ENCODE measurements at places on chromosomes 7 and 10.

GRCh38 chr10:89263091-89263490 is 11.5 kb upstream of the LIPA start:
- DNase-seq, result no peak

GRCh38 chr10:10017716-10018115 is 1000.0 kb upstream of the CELF2 start:
- DNase-seq, result no peak

DNA sequence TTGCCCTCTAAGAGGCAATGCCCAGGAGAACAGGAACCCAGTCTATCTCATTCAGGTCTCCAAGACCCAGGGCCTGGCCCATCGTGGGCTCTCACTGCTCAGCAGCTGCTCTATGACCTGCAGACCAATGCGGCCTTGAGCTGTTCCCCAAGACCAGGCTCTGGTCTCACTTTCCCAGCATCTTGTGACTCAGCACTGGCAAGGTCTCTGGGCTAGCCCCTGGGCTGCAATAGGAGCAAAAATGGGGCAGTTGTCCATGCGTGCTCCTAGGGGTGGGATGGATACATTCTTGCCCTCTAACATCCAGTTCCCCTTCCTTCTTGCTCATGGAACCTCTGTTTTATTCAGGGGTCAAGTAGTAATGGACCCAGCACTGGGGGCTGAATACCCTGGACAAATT is 13.5 kb downstream of the GCK start:
- no peak for DNase-seq

DNA sequence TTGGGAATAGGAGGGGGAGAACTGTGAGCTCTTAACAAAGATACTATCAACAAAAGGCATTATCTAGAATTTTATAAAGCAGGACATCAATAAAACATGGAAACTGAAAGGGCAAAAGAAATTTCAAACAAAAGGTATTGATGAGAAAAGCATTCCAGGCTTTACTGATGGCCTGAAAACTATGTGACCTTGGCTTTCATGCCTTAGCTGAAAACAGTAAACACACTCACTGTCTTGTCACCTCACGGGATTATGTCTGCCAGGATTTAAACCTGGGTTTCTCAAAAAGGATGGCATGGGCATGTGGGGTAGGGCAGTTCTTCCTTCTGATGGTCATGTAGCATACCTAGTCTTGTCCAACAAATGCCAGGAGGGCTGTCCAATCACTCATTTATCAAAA is 22.9 kb downstream of the DOCK4 start:
- DNase-seq, result no peak

DNA sequence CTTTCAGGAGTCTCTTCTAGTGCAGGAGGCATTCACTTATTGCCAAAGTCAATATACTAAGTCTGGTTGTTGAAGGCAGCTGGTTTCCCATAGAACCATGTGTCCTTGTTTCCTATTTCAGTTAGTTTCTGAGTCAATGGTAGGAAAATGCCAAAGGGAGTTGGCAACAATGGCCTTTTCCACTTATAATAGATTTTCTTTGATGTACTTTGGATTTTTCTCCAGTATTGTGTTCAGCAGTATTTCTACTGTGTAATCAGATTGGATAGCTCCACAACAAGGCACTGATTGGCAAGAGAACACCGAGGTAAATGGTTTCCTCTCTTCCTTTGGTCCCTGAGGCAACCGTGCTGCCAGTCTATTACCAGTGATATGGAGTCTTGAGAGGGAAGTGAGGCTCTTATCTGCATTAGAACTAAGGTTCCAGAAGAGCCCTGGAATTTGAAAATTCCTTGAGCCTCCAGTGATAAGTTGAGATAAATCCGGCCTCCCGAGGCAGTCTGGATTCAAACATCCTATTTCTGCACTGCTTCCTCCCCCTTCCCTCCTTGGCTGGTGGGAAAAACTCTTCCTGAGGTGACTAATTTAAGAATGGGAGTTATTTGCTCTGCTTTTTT is 7.9 kb upstream of the SEPTIN7 start:
- DNase-seq, result no peak

- no peak for DNase-seq
These were observed 60.9 kb upstream of the RAPGEF5 start for GRCh38 chr7:22417841-22418240.

DNA sequence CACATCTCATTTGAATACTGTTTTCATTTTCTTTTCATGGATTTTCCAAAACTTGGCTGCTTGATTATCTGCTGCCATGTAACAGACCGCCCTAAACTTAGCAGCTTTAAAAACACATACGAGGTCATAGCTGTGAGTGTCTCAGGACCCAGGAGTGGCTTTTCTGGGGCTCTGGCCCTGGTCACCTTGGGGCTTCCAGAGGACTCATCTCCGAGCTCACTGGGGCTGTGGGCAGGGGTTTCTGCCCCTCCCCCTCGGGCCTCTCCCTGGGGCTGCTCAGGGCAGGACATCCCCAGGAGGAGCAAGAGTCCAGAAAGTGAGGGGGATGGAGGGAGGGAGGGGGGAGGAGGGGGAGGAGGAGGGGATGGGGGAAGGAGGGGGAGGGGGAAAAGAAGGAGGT is 77.0 kb downstream of the NKX6-2 start:
- no peak for DNase-seq

GRCh38 chr10:513393-513792 is 176.1 kb downstream of the DIP2C start:
- DNase-seq, result no peak

GRCh38 chr10:124627866-124628675 is 116.1 kb downstream of the FAM53B start:
- no peak for DNase-seq

- no peak for DNase-seq
These were observed 141.4 kb upstream of the BET1 start for GRCh38 chr7:94145602-94146001.

GRCh38 chr10:62199584-62199983 is 69.1 kb downstream of the RTKN2 start:
- DNase-seq, result no peak

DNA sequence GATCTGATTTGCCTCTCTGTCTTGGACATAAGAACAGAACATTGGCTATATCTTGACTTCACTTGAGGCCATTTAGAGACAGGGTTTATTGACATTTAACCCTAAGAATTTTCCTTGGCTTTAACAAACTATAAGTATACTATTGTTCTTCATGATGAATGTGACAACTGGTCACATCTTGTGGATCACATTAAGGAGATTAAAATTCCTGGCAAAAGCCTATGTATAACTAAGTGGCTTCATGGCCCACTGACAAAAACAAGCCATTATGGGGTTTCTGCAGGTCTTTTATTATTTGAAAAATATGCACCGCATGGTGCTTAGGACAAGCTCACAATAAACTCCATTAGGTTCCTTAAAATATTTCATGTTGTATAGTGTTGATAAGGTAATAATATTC is 54.8 kb downstream of the THNSL1 start:
- DNase-seq, result no peak

DNA sequence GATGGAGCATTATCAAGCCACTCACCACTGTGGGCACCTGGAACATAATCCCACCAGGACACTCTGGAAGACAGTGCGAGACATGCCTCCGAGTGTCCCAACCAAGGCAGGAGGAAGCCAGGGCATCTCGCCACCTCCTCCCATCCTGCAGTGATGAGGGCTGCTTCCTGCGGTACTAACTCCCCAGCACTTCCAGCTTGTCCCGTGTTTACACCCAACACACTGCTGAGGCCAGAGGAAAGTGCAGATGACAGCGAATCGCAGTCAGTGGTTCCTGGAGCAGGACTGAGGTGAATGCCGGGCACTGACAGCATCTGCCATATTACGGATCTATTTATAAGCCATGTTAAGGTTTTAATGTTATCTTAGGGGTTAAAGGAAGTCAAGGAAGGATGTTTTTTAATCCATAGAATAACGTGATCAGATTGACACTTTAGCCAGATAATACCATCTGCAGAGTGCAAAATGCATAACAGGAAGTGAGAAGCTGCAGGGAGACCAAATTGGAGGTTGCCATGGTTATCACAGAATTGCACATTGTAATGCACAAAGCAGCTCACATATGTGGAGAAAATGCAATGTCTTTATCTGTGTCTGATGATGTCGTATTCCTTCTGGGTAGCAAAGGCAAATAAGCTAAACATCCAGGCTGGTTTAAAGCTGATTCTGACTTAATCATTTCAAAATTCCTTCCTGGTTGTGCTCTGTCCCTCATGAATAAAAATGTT is 314.1 kb upstream of the C7orf33 start:
- peak; percentile 44 for DNase-seq

DNA sequence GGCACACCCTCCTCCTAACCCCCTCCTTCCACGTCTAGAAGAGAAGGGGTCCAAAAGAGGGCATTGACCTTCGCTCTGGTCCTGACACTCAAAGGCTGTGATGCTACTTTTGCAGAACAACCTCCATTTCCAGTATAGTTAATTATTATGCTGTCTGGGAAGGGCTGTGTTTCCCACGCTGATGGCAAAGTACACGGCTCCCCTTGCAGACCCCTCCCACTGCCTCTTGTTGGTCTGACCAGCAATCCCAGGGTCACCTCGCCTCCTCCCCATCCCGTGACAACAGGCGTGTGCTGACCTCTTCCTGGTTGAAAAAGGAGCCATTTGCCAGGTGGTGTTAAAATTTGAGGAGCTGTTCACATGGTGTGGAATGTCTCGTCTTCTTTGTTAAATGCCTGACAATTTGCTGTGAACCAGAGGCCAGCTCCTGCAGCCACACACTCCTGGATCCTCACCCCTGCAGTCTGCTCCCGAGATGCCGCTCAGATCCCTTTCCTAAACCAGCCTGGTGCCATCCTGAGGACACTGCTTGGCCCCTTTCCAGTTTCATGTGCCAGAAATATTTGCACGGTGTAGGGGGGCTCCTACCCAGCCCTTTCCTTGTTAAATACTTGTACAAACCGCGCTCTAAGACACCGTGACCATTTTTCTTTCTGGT is 321.7 kb downstream of the WDR37 start:
- no peak for DNase-seq

GRCh38 chr7:158454631-158455030 is 133.0 kb downstream of the PTPRN2 start:
- no peak for DNase-seq

DNA sequence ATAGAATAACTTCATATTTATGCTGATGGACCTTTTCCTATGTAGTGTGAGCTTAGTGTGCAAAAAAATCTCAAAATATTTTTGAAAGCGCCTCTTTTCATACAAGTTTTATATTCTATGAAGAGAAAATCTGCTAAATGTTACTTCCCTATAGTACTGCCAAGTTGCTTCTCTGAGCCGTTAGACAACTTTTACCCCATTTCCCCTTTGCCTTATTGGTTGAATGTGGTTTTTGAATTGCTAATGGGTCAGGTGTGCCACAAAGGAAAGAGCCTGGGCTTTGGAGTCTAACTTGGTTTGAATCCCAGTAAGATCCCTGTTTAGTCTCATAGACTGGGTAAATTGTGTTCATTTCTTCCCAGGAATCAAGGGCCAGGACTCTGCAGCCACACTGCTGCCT is 261.5 kb downstream of the SNX10 start:
- DNase-seq, result no peak

DNA sequence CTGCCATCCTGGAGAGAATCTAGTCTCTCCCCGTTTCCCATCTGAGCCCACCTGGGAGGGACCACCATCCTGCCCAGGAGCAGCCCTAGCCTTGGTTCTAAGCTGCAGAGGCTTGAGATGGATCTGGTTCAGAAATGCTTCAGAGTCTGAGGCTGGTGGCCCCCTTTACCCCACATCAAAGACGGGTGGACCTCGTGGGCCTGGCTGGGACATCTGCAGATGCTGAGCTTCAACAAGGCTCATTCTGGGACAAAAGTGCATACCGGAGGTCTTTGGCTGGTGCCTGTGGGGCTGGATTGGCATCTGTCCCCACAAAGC is 4.9 kb upstream of the IRF5 start:
- no peak for DNase-seq

DNA sequence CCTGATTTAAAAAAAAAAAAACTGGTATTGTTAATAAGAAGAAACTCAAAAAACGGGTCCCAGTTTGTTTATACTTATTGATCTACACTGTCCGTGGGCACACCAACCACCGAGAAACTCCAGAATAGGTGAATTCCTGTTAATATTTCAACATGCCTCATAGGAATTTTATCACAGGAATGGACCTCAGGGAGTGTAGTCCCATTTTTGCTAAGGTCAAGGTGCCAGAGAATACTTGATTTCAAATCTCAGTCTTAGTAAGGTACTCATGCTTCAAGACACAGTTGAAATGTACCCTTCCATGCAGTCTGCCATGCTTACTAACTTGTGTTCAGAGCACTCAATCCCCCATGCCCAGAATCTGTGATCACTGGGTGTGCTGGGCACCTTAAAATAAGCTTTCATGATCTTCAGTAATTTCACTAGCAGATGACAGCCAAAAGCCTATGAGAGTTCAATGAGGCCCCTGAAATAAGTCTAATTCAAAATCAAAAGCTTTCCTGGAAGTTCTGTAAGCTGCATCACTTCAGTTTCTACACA is 385.7 kb downstream of the TNS3 start:
- no peak for DNase-seq

GRCh38 chr10:32923849-32924248 is 34.2 kb downstream of the ITGB1 start:
- no peak for DNase-seq

DNA sequence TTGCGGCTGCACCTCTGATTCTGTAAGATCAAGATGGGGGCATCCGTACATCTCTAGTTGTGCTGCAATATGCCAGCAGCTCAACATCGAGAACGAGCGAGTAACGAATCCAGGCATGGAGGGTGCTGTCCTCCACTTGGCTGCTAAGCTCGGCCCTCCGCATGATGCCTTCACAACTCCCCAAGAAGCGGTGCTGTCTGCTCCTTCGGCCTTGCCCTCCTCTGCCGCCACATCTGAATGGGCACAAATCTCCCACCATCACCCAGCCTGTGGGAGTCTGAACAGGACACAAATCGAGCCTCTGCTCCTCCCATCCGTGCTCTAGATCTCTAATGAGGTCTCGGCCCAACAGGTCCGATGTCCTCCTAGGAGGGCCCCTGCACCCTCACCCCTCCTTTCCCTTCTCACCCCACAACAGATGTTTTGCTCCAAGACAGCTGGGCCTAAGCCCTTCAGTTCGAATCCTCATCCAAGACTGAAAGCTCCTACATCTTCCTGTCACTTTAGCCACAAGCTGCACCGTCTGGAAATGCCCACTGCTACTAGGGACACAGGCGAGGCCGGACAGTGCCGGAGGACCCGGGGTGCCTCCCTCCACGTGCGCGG is 86.7 kb downstream of the ZNF33B start:
- no peak for DNase-seq

DNA sequence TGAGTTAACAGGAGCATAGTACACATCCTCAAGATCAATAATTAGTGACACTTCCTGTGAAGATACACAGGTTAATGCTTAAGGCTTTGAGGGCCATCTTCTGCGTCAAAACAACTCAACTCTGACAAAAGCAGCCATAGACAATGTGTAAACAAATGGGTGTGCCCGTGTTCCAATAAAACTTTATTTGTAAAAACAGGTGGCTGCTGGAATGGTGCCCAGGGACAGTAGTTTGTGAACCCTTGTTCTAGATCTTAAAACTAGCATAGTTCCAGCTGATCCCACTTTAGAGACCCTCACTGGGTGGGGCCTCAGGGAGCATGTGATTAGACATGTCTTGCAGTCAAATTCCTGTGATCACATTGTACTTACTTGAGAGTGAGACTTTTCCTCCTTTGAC is 7.8 kb downstream of the OR2A14 start:
- no peak for DNase-seq

- no peak for DNase-seq
These were observed 1.5 kb upstream of the NCOA4 start for GRCh38 chr10:46031648-46032532.

- DNase-seq, result no peak
These were observed 116.3 kb downstream of the ALOX5 start for GRCh38 chr10:45490277-45490676.
